AML-193 (cell line): ENCODE measurements at places on chromosomes 5 and 9.

- DNase-seq, result no peak
Observed at GRCh38 chr5:44697025-44697424, 111.7 kb upstream of the MRPS30 start.

- no peak for DNase-seq
Observed at GRCh38 chr9:5630081-5630507, 1.2 kb downstream of the RIC1 start.

GRCh38 chr9:115229496-115229895 is 111.5 kb upstream of the TNC start:
- no peak for DNase-seq

DNA sequence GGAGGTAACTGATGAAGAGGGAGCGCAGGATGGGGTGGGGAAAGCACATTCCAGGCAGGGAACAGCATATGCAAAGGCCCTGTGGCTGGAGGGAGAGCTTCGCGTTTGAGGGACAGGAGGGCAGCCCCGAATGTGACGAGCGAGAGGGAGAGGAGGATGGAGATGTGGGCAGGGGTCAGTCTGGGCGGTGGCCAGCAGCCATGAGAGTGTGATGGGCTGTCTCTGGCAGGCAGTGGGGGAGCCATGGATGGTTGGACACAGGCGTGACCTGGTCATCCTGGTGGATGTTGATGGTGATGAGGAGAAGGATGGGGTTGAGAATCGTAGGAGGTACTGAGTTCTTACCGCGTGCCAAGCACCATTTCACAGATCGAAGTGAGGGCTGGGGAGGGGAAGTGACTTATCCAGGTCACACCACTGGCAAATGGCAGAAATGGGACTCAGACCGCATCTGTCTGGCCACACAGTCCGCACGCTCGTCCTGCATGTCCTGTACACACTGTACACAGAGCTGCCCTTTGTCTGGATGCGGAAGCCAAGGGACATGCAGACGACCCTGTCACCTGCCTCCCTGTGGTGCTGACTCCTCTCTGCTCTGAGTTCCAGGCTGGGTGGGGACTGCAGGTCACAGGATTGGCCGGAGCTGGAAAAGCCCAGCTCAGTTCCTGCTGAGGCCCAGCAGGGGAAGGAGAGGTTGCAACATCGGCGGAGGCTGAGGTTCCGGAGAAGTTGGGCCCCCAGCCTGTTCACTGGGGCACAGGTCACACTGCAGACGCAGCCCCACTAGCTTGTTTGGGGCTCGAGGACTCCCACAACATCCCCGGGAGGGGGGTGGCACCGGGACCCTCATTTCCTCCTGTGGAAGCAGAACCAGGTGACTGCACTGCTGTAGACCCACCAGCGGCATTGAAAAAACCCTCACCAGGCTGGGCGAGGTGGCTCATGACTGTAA is 165.6 kb upstream of the IER5L start:
- DNase-seq, result no peak

GRCh38 chr9:116124472-116125040 is 29.0 kb upstream of the PAPPA start:
- no peak for DNase-seq

- DNase-seq, result no peak
Observed at GRCh38 chr5:154836225-154836624, 14.2 kb downstream of the FAXDC2 start.

- no peak for DNase-seq
Observed at GRCh38 chr9:14341437-14342122, 27.6 kb upstream of the NFIB start.

DNA sequence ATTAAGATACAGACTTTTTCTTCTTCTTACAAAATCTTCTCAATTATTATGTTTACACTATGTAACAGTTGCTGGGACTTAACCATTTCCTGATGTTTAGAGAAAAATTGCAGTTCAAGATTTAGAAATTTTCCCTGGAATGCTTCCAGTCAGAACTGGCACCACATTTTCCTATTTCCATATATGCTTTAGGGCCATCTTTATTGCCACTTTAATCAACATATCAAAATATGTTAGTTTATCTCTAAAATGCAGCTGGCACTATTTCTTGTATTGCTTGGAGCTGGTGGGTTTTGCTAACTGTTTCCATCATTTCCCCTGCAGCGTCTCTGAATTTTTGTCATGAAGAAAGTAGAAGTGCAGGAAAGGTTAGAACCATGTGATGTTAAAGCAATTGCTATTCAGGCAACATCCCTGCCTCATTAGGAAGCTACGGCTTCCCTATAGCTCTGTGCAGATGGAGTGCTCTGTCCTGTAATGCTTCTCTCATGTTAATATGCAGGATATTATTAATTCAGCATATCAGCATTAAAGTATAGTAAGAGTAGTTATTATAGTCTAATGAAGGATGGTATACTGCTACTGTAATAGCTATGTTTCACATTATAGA is 269.1 kb downstream of the MTRR start:
- no peak for DNase-seq

DNA sequence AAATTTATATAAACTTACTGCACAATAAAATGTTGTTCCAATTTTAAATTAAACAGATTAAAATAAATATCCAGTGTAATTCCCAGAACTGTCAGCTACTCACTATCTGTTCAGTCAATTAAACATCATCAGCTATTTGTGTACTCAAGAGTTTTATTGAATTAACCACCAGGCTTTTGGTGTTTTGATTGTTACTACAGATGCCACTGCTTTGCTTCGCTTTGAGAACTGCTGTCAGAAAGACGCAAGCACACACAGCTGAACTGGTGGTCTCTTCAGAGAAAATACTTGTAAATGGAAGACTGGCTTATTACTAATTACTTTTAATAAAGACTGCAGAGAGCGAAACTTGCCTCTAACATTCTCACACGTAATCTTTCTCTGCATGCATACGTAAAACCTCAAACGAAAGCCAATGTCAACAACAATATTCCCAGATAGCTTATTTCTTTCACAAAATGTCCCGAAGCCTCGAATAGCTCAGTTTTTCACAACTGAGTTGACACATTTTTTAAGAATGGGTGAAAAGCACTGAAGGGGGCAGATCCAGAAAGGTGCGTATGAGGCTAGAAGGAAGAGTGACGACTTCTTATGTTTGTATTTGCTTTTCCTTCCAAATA is 259.6 kb upstream of the RPS23 start:
- no peak for DNase-seq

DNA sequence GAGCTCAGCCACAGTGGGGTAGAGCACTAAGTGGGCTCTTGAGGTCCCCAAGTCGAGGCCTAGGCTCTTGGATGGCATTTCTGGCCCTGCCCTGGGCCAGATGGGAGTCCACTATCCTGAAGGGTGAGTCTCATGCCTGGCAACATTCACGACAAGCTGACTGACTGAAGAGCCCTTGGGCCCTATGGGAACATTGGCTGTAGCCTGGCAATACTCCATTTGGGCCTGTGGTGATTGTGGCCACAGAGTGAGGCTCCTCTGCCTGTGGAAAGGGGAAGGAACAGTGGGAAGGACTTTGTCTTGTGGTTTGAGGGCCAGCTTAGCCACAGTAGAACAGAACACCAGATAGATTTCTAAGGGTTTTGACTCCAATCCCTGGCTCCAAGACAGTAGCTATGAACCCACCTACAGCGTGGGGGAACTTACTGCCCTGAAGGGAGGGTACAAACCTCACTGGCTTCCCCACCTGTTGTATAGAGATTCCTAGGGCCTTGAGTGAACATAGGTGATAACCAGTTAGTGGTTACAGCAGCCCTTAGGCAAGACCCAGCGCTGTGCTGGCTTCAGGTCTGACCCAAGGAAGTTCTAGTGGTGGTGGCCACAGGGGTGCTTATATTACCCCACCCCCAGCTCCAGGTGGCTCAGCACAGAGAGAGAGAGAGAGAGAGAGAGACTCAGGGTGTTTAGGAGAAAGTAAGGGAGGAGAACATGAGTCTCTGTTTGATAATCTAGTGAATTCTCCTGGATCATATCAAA is 72.4 kb downstream of the KIAA0825 start:
- DNase-seq, result peak; percentile 89

- DNase-seq, result no peak
Observed at GRCh38 chr9:93010056-93010455, 48.4 kb upstream of the SUSD3 start.

- DNase-seq, result no peak
Observed at GRCh38 chr5:64746446-64746845, 22.0 kb downstream of the SREK1IP1 start.

DNA sequence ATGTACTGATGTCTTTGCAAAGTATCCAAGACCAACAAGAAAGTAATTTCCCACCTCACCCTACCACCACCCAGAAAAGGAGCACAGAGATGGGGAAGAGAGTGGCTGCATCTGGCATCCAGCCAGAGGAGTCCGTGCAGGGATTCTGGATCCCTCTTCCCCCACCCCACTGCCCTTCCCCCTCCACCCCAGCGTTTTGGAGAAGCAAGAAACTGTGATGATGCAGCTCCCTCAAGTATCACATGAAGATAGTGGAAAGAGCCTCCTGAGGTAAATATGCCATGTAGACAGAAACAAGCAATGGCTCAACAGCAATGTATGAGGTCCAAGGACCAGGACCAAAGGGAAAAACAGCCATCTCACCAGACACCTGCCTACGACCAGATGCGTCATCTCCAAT is 153.8 kb downstream of the DEPDC1B start:
- DNase-seq, result no peak

DNA sequence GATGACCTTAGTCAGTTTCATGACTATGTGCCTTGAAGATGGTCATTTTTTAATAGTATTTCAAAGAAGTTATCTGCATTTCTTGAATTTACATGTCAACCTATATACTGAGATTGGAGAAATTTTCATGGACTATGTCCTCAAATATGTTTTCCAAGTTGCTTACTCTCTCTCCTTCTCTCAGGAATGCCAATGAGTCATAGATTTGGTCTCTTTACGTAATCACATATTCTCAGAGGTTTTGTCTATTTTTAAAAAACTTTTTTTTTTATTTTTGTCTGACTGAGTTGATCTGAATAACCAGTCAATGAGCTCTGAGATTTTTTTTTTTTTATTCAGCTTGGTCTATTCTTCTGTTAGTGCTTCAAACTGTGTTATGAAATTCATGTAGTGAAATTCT is 374.7 kb upstream of the GRIN3A start:
- no peak for DNase-seq

DNA sequence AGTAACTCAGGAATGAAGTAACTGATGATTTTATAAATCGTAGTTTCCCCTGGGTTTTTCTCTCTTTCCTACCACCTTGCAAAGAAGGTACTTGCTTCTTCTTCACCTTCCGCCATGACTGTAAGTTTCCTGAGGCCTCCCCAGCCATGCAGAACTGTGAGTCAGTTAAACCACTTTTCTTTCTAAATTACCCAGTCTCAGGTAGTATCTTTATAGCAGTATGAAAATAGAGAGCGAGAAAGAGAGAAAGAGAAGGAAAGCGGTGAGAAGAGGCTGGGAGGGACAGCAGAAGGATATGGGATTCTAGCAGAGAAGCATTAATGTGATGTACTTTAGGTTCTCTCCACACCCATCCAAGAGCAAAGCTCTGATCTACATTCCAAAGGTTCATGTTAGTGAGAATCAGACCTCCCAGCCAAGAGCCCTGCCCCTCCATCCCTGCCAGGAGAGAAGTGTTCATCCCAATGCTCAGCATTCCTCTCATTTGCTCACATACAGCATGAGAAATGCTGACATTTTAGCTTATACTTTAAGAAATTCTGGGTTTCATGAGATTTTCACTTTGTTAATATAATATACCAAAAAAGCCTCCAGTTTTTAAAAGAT is 185.0 kb upstream of the PTGER4 start:
- no peak for DNase-seq

DNA sequence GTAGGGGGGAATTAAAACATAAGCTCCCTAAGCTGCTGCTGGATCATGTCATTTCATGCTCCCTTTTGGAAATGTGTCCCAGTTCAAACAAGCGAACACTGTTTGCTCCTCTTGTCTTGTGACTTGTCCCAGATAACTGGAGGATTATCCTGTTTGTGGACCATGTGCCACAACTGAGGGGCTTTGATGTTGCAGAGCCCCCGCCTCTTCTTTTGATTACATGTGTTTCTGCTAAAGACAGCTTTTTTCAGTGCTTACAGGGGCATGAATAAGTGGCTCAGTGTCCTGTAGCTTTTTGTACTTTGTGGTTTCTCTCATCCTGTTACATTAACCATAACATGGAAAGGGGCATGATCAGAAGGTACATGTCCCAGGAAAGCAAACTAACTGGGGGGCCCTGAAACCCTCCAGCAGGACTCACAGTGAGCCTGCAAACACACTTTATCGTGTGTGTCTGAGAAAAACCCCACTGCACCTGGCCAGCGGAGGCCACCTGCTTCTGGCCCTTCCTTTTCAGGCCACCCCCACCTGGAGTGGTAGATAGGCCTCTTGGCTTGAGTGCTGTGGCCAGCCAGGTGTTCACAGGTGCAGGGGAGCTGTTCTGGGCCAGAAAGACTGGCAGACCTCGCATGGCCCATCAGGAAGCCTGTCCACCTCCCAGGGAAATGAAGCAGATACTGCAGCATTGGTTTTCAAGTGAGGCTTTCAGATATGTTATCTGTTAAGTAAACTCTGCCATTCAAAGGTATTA is 285.6 kb downstream of the FANCC start:
- no peak for DNase-seq

- no peak for DNase-seq
Observed at GRCh38 chr9:132547052-132547431, 35.4 kb upstream of the BARHL1 start.

DNA sequence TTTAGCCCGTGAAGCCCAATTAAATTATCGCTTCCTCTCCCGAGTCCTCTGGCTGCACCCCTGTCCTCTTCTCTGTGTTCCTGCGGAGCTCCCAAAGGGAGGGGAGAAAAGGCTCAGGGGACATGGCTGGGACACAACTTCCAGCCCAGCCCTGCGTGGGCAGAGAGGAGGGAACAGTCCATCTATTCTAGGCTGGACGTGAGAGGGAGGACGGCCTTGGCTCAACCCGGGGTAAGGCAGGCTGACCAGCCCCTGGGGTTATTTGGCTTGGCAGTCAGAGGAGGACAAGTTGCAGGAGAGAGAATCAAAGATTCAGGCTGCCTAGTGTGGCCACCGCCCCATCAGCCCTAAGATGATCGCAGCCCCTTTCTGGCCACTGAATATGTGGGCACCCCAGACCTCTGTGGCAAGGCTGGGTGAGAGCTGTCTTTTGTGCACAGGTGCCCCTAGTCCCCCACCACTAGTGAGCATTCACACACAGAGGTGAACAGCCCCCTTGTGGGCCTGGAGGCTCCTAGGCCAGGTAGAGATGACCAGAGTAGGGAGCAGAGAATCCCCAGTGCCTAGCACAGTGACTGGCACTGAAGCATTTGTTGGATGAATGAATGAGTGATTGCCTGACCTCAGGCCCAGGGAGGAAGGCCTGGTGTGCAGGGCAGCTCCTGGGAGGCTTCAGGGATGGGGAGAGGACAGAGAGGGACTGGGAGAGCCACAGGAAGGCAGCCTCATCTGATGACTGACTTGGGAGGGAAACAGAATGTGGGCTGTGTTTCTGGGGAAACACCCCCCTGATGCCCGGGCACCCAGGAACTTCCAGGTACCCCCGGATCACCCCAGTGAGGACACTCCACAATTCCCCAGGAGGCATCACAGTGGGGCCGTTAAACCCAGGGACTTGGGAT is 133.9 kb downstream of the C9orf50 start:
- no peak for DNase-seq

GRCh38 chr9:126614088-126614454 is 343 bp downstream of the LMX1B start:
- no peak for DNase-seq
